ENCODE measurements at places on chromosomes 4 and X.

DNA sequence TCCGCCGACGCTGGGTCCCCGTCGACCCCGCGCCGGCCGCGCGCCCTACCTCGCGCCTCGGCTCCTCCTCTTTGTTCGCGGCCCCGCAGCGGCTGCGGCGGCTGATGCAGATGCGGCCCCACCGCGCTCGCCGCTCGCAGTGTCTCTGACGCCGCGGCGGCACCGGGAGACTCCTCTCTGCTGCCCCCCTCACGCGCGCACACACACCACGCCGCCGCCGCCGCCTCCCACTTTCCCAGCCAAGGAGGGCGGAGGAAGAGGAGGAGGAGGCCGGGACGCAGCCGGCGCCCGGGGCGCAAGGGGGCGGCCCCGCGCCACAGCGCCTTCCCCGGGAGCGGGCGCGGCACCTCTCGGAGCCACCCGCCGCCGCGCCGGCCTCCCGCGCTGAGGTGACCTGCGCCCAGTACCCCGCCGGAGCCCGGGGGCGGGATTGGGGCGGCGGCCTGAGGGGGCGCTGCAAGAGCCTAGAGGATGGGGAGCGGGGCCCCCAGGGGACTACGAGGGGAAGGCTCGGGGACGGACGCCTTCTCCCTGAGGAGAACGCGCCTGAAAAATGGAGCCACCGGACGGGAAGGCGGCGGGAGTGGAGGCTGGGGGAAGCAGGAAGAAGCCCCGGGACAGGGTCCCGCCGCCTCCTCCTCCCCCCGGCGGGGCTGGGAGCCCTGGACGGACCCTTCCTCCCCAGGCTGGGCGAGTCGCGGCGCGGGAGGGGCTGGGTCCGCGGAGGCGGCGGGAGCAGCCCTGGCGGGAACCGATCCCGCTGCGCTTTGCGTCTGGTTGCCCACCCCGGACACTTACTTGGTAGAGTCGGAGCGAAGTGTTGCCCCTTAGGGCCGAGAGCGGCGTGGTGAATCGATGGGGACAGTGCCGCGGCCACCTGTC is at the start of gene SH3RF1:
SH3RF1 (minus strand) TSS at position 147 of the 882 bp plus-strand sequence. CDS start 1,744 bp downstream, outside the sequence.
- ATAC-seq: peak; percentile 44

DNA sequence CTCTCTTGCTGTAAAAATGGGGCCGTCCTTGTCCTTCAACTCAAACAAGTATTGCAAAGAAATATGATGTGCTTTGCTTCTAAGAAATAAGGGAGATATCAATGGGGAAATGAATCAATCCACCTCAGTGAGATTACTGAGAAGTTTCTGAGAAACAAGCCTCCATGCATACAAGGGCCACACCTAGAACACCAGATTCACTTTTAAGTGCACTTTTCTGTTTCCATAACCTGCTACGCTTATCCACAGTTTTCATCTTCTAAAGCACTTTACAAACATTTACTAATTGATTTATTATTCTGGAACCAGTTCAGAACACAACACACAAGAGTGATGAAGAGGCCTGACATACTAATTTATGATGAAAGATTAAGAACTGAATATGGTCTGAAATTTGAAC is 54.0 kb upstream of the BOD1L1 start:
- ATAC-seq: no peak

DNA sequence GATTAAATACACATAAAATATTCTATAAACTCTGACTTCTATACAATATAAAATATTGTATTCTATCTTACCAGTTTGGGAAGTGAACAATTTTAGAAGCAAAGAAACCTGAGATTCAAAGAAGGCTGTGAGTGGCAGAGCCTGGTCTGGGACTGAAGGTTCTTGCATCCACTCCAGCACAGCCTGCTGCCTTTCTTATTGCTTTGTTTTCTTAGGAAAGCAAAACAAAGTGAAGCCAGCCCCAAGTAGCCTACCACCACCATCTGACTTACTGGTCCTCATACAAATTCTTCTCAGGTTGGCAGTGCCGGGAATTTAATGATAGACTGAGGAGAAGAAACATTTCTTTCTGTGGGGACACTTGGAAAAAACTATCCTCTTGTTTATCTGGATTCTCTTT is 129.7 kb upstream of the SMAD1 start:
- no peak for ATAC-seq

DNA sequence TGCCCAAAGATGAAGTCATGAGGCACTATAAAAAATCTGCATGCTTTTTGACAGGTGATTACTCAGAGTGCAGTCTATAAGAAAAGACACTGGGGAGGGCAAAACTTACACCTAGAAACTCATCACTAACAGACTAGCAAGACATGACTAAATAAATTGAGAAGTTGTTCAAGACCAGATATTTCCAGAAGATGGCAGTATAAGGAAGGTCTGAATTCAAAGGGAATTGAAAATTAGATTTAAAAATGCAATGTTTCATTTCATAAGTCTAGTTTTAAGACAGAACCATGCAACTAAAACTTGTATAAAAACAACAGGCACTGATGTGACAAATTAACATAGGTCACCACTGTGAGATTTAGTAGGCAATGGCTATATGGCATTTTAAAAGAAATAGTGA is 232.5 kb upstream of the POF1B start:
- no peak for ATAC-seq

- ATAC-seq: no peak
Observed at GRCh38 chr4:155946486-155946885, 7.2 kb downstream of the CTSO start.

- no peak for ATAC-seq
Observed at GRCh38 chr4:136748773-136749172, 783.5 kb downstream of the PCDH18 start.

GRCh38 chr4:74897386-74897785 is 35.5 kb upstream of the PARM1 start:
- ATAC-seq: no peak

- ATAC-seq: no peak
Observed at GRCh38 chr4:38099908-38100407, 139.8 kb downstream of the PTTG2 start.

- no peak for ATAC-seq
Observed at GRCh38 chr4:135316266-135316779, 1114.7 kb upstream of the PABPC4L start.

GRCh38 chr4:128471576-128471975 is 184.0 kb upstream of the PGRMC2 start:
- ATAC-seq: no peak

DNA sequence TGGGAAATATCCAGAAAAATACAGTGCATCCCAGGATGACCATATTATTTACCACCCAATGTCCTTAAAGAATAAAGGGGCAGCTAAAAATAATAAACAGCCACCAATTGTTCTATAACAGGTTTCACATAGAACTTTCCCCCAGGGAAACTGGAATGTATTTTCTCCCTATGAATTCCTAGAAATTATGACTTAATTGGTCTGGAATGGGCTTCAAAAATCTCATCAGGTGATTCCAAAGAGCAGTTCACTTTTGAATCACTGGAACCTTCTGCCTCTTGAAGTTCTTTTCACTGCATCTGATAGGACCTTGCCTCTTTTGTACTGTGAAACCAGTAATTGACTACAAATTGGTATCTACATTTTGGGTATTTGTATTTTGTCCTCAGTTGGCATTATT is 119.3 kb downstream of the ZNF330 start:
- no peak for ATAC-seq

DNA sequence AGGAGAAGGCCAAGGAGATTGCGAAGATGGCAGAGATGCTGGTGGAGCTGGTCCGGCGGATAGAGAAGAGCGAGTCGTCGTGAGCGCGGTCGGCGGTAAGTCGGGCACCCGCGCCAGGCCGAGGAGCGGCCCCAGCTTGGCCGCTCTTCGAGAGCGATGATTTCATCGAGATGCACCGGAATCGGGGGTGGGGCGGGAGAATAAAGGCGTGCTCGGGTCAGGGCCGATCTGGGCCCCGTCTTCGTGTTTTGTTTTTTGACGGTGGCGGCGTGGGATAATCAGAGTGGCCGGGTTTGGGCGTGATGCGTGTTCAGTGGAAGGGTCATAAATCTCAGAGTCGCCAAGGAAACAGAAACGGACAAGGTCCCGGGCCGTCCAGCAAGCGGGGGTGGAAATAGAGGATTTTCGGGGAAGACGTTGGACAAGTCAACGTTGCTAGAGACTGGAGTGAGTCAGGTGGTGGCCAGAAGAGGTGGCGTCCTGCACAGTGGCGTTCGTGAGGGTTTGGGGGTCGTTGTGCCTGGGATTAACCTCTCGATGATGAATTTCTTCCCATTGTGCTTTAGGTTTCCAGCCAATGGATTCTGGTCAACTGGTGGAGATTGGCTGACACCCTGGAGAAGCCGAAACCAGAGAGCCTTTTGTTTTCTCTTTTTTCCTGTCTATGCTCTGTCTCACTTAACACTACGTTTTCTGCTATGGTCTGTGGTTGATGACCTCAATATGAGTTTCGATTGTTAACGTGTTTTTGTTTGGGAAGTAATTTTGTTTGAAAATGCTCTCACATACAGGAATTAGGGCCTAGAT is 882 bp downstream of the MRFAP1 start:
- ATAC-seq: peak; percentile 52

GRCh38 chrX:107659768-107660167 is 31.5 kb downstream of the PRPS1 start:
- ATAC-seq: no peak

DNA sequence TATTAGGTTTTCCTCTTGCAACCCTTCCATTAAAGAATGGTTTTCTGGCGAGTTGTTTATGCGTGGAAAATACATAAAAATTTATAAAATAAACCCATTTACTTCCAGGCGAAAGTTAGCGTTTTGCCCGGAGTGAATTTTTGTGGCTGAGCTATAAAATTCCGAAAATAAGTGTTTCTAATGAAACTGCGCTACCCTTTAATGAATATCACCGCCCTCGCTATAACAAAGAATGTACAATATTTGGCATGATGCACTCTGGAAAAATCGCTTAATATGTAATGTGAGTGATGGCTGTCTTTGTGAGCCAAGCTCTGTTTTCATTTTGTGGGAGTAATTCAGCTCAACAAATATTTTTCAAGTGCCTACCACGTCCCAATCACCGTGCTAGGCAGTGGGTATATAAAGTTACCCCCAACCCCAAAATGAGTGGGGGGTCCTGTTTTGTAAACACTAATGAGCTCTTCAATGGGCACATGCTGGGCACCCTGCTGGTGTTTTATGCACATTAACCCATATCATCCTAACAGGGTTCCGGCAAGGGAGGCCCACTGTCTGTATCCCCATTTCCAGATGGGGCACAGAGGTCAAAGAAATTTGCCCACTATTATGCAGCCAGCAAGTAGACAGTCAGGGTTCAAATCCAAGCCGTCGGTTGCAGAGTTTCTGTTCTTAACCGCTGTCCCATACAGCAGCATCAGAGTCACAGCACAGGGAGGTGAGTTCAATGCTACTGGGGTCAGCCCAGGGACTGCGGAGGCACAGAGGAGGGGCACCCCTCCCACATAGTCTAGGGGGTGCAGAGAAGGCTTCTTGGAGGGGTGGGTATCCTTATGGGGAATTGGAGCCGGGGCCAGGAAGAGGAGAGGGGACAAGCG is 65.7 kb upstream of the STX18 start:
- no peak for ATAC-seq

GRCh38 chrX:51847463-51847862 is 46.0 kb upstream of the MAGED1 start:
- ATAC-seq: no peak

Data from activated CD4-positive, CD25-positive, alpha-beta regulatory T cell treated with anti-CD3 and anti-CD28 coated beads, Interleukin-2, amount 50 U/mL, for 24 hours (primary cell).